Heart left ventricle (tissue), 16 donors: ENCODE measurements at places on chromosomes 3 and 15.

DNA sequence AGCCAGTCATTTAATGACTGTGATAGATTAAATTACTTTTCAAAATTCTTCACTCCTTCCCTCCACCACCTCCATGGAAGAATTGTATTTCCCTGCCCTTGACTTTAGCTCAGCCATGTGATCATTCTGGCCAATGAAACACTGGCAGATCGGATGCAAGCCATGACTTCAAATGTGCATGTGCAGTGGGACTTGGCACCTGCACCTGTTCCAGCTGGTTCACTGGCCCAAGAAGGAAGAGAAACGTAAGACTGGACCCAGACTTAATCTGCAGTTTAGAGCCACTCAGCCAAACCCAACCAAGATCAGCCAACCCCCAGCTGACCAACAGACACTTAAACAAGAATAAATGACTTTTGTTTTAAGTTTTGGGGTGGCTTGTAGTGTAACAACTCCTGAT, 11.8 kb downstream of the DPH3 start:
- DNase-seq: no peak

DNA sequence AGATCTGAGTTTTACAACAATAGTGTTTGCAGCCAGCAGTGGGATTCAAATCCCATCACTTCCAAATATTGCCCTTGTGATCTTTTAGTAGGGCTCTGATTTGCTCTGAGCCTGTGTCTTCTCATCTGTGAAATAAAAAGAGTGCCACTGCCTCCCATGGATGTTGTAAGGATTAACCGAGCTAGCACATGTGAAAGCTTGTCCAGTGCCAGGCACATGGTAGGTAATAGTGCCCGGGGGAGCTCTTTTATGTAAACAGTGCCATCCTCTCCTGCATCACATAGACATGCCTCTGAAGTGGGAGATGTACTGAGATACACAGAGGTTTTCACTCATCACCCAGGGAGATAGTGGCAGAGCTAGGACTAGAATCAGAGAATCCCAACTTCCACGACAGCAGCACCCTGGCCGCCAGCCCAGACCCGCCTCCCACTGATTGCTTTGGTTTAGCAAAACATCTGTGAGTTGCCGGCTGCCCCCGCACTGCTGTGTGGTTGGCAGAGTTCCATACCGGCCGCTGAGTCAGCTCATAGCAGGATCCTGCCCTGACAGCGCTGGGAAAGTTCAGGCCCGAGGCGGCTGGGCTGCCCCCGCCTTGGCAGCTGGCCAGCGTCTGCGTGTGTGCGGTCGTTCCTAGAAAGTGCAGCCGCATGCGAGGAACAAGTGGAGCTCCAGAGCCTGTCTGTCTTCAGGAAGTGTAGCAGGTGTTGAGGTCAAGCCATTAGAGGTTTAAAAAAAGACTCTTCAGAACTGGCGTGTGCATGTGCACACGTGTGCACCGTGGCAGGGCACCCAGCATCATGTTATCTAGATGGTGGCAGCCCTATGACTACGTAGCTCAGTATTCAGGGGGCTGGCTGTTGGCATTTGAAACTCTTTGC, 5.0 kb downstream of the ARID3B start:
- DNase-seq: peak; percentile 98

DNA sequence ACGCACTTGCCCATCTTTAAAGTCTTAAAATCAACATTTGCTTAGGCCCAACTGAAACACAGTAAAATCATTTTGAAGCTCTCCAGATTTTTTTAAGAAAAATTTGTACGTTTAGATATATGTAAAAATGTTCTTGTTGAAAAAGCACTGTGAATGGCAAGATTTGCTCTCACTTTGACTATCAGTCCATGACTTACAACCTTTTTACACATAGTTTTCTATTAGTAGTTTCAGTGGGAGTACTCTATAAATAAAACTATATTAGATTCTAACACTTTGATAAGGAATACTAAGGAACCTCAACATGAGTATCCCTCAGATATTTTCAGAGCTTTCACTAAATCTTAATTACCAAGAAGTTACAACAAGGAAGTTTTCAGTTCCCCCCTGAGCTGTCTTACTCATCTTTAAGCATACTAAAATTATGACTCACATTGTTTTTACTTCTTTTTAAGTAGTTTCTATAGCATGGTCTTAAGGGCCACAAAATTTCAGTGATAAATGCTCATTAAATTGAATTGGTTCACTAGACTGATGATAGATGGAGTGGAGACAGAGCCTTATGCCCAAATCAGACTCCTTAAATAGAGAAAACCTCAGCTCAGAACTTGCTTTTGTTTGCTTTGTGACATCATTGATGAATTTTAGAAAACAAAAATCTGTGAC, 31.6 kb upstream of the RAP2B start:
- no peak for DNase-seq

GRCh38 chr3:53016236-53016635, 29.6 kb downstream of the SFMBT1 start:
- DNase-seq: no peak

DNA sequence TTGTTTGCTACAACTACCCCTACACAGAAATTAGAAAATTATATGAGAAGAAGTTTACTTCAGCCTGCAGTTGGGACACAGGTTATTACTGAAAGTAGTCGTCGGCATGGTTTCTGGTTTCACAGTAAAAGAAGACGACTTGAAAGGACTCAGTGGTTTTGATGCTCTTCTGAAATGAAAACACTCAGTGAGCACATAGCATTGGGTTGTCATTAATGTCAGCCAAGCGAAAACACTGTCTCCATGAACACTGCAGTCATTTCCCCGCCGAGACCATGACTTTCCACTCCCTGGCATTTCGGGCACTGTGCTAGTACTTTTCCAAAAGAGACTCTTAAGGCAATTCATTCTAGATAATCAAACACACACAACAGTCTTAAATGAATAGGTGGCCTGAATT, 69.2 kb upstream of the ICE2 start:
- no peak for DNase-seq

DNA sequence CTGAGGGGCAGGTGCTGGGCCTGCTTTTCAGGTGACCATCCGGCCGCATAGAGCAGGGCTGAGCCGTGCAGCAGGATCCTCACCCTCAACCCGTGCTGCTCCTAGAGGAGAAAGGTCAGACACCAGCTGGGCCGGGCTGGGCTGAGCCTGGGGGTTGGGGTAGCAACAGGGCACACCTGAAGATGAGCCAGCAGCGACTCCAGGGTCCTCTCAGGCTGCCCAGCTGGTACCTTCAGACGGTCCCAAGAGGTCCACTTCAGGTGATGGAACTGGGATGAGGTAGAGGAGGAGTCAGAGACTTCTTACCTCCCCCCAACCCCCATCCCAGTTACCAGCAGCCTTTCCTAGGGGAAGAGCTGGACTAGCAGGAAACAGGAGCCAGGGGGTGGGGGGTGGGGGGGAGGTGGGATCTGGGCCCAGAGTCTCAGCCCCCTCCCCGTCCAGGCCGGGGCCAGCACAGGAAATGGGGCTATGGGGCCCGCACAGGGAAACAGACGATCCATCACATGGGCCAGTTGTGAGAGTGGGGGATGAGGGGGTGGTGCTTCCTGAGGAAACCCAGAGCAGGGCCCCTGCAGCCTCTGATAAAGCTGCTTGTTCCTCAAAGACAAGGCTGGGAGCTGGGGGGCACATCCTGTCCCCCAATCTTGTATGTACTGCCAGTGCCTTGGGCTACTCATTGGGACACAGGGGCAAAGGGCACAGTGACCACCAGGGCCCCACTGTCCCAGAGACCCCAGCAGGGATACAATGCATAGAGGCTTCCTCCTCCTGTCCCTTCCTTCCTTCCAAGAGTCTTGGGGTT, 3.0 kb downstream of the INKA1 start:
- peak; percentile 68 for DNase-seq

- DNase-seq: no peak
These were observed 268.6 kb upstream of the SLITRK3 start for GRCh38 chr3:165464736-165465135.

DNA sequence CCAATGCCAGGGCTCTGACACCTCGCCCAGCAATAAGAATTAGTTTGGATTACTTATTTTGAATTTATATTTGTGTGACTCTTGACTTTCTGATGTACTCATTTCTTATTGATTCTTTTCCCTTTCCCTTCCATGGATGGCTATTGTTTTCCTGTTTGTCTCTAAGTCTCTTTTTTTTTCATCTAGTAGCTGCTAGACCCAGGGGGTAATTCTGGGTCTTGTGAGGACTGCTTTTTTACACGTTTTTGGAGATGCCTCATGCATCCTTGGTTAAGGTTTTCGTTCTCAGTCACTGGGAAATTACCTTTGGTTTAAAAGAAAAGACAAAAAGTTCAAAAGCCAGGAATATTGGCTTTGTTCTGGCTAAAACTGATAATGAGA, 70.2 kb upstream of the STRIT1 start:
- no peak for DNase-seq

DNA sequence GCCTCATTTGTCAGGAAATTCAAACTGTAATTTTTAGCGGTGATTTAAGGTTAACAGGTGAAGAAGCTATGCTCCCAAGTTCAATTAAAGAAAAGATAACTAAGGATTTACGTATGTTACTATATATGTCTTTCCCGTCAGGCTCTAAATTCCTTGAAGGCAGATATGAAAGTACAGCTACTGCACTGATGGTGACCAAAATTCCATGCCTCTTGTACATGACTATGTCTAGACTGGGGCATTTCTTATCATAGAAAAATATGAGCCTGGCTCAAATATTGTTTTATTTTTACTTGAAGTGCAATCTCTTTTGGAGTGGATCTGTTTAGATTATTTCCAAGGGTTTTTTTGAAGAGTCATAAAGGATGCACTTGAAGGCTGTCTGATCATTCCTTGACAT, 647.1 kb upstream of the KCNMB2 start:
- no peak for DNase-seq

DNA sequence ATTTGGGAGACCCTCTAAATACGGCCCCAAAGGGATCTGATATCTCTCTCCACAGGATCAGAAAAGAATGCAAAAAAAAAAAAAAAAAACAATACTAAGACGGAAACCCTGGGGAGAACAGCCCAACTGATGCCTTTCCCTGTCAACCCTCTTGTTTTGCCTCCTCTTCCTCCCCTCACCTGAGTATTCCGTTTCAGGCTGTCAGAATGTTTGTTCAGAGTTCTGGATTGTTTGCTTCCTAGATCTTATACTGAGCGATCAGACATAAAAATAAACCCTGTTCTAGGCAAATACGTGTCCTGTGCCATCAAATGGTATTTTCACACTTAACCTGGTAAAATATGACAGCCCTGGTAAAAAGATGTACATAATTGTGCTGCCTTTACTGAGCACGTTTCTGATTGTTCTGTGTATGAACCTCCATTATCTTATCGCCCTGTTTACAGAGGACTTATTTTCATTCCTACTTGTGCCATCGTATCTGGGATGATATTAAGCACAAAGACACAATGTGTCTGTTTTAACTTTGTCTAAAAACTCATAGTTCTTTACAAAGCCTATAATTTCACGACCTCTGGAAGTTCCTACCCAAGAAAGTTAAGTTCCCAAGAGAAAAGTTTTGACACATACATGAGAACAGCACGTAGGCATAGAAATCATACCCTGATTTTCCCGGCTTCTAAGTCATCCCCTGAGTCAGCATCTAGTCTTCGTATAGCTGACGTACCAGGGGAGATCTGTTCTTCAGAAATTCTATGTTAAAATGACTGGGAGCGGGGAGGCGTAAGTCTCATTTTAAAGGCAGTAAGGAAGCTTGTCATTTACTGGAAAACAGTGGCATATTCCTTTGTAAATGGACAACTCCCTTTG, 856 bp downstream of the ZBTB38 start:
- no peak for DNase-seq

DNA sequence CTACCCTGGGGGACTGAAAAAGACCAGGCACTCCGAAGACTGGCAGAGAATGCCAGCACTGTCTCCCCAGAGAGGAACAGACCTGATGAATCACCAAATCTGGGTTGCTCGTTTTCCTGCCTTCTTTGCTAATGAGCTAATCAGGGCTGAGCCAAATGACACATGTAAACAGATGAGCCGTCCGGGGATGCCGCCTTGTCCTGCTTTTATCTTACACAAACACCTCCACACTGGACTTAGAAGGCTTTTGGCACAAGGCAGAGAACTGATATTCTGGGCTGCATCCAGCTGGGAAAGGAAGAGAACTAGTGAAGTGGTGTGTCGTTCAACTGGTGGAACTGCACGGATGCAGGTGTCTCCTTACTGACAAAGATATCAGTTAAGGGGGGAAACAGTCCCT, 88.1 kb downstream of the MECOM start:
- DNase-seq: no peak

GRCh38 chr15:35595656-35596055, 49.7 kb upstream of the DPH6 start:
- DNase-seq: no peak

DNA sequence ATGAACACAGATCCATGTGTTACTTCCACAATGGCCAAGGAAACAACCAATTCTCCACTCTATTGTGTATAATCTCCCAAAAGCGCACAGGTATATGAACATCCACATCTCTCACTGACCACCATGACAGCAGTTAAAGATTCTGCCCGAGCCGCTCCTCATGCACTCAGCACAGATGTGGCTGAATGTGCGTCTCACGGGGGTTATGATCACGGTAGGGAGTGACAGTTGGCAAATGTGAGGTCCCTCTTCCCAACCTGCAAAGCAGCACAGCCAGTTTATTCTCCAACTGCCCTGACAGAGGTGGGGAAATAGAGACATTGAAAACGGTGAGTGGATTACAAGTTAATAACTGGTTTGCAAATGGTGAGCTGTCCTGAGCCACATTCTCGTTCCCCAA, 17.6 kb downstream of the FOXP1 start:
- DNase-seq: no peak

DNA sequence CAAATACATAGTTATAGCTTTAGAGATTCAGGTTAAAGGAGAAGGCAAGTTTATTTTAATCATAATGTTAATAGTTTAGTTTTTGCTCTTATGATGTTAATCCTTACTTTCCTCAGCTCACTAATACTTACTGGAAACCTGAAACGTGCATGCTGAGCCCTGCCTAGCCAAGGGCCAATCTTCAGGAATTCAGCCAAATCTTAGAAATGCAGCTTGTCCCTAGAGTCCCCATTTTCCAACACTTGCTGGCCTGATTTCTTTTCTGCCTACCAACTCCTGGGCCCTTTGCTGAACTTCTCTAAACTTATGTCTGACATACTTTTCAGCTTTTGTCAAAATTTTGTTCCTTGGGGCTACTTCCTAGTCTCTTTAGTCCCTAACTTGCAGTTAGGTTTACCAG, 22.8 kb downstream of the BCHE start:
- DNase-seq: no peak

- DNase-seq: peak; percentile 92
These were observed at the start of gene ABTB1 for GRCh38 chr3:127672429-127673190. ABTB1 (plus strand) TSS chr3:127672952; CDS start chr3:127673026, 74 bp downstream.

GRCh38 chr3:114700637-114701234, 406.9 kb downstream of the TIGIT start:
- DNase-seq: no peak
